ENCODE measurements at places on chromosomes 2 and 18.

DNA sequence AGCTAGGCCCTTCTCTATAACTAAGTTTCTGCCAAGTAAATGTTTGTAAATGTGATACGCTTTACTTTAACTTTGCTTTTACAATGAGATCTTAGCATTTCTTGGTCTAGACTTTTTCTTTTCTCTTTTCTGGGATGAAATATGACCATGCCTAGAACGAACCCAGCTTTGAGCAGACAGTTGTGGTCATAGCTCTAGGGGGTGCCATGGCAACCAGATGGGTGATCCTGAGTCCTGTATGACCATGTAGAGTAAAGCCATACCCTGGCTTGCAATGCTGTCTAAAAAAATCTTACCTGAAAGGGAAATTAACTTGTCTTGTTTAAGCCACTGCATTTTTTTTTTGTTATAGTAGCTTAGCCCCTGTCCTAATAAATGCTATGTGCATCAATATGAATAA lies 956.3 kb downstream of the SLC4A3 start:
- no peak for DNase-seq

DNA sequence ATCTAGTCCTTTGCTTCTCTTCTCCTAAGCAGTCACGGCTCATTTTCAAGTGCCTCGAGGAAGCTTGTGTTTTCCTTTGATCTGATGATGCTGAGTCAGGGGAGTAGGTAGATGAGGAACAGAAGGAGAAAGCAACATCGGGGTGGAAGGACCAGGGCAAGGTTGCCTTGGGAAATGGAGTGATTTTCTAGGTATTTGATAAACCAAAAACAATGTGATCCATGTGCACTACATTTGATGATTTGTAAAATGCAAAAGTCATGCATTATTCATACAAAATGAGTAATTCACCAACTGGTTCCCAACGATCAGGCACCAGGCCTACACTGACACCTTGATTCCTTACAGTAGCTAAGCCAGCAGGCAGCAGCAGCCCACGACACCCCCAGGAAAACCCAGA lies 205.3 kb downstream of the ANAPC1 start:
- DNase-seq: no peak

GRCh38 chr2:138190999-138191398 lies 226.7 kb downstream of the HNMT start:
- DNase-seq: no peak

GRCh38 chr2:74735564-74735963 lies 81.5 kb downstream of the SEMA4F start:
- DNase-seq: no peak

DNA sequence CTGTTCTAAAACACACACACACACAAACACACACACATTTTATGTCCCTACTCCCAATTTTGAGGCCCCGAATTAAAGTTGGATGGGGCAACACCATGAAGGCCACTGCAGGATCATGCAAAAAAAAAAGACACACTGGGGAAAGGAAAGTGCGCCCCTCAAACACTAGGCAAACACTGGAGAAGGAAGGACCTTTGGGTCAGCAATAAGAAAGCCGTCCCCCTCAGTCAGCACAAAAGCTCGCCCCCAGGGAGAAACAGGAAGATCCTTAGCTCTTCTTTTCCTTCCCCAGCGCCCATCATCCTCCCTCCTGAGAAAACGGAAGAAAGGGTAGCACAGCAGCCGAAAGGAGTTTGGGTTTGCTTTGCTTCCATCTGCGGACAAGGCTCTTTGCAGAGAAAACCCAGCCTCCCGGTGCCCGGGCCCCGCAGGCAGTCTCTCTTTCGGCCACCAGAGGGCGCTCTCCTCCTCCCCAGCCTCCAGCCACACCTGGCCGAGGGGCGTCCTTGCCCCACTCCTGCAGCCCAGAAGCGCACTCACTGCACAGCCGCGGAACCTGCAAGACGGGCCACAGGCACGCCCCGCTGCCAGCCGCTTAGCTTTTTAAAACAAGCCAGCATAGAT lies 248.5 kb downstream of the CDH20 start:
- DNase-seq: peak; percentile 74
